ENCODE measurements at places on chromosomes 1 and 21. TPM values are rescaled to one million over a fixed set of nuclear protein-coding genes. Genes with fewer than 3 reads are reported as not detected.
A peak's percentile ranks its signal among the peaks of the same experiment; 100 is the strongest.

- DNase-seq: no peak
Observed at GRCh38 chr1:161720956-161721737, at the start of gene FCRLB. TSS of gene FCRLB (plus strand) at chr1:161721544. CDS start at chr1:161722673, 1,129 bp downstream.

DNA sequence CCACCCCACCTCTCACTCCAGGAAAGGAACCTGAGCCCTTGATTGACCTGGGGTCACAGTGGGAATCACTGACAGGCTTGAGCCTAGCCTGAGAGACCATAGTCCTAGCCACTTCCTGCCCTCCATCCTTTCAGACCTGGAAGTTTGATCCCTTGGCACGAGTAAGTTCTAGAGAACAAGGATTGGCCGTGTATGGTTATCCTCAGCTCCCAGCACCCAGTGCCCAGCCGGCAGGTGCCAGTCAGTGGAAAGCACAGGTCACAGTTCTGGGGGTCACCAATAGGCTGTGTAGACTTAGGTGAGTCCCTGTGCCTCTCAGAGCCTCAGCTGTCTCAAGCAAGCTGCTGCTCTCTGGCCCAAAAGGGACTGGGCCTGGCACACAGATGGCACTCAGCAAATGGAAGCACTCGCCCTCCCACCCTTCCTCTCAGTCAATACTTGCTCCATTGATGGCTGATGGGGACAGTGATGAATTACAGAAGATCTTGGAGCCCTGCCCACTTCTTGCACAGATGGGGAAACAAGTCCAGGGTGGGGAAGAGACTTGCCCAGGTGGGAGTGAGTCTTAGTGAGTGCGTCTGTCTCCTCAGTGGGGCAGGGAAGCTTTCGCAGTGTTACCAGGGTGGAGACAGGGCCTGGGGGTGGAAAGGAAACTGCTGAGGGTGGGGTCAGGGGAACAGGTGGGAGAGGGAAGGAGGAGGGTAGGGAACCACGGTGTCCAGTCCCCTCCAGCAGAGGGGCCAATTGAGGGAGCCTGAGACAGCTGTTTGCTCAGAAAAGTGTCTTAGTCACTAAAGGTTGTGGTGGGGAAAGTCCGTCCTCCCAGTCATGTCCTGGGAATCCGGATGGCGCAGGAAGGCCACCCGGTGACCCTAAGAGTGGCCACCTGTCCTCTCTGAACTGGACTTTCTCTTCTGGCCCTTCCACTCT is 2.6 kb upstream of the KCNQ4 start:
- no peak for DNase-seq

GRCh38 chr1:192477630-192478029 is 97.9 kb upstream of the RGS1 start:
- no peak for DNase-seq

GRCh38 chr21:31103571-31104265 is 65.4 kb upstream of the KRTAP19-8 start:
- no peak for DNase-seq

- DNase-seq: no peak
Observed at GRCh38 chr1:86156566-86157455, at the start of gene COL24A1. TSS of gene COL24A1 (minus strand) at chr1:86156772. CDS start at chr1:86156396, 376 bp downstream.

DNA sequence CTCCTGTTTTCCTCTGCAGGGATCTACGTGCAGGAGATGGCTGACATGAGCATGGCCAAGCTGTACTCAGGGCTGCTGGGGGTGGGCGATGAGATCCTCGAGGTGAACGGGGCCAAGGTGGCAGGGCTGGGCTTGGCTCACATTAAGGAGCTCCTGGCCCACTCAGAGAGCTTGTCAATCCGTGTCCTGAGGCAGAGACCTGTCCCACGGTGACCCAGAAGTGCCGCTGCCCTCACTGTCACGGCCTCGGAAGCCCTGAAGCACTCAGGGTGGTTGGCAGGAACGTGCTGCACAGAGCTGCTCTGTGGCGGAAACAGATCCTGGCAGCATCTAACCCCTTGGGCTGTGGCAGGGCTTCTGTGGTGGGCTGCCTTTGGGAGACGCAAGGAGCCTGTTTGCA is 37.6 kb downstream of the KIAA1614 start:
- DNase-seq: no peak

GRCh38 chr1:65309304-65310077 is at the start of gene DNAJC6:
TSS of gene DNAJC6 (plus strand) at chr1:65309543. CDS start at chr1:65309746, 203 bp downstream.
- DNase-seq: peak; percentile 65

ZBTB8A gene
- 2.6 TPM for total RNA-seq

MYOM3 gene
- 0.13 TPM for total RNA-seq

CRP gene
- total RNA-seq: not detected

BTBD19 gene
- total RNA-seq: 1.0 TPM
